Inflammatory macrophage treated with lipopolysaccharide for 4 hours (primary cell): ENCODE measurements at places on chromosomes 2 and 18.

- DNase-seq: no peak
Observed at GRCh38 chr18:56188529-56189275, 449.7 kb downstream of the TXNL1 start.

DNA sequence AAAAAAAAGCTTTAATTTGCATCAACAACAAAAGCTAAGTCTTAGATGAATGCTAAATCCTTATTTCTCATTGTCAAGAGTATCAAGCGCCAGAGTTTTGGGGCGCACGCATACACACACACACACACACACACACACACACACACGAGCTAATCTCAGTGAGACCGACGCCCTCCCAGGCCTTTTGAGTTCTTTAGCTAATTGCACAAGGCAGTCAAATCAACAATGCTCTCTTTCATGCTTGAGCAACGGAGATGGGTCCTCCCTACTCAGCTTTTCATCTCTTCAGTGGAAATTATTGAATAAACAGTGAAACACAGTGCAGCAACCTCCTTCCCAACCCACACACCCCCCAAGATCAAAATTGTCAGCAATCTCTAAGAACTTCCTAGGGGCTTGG lies 19.2 kb downstream of the GKN1 start:
- no peak for DNase-seq

DNA sequence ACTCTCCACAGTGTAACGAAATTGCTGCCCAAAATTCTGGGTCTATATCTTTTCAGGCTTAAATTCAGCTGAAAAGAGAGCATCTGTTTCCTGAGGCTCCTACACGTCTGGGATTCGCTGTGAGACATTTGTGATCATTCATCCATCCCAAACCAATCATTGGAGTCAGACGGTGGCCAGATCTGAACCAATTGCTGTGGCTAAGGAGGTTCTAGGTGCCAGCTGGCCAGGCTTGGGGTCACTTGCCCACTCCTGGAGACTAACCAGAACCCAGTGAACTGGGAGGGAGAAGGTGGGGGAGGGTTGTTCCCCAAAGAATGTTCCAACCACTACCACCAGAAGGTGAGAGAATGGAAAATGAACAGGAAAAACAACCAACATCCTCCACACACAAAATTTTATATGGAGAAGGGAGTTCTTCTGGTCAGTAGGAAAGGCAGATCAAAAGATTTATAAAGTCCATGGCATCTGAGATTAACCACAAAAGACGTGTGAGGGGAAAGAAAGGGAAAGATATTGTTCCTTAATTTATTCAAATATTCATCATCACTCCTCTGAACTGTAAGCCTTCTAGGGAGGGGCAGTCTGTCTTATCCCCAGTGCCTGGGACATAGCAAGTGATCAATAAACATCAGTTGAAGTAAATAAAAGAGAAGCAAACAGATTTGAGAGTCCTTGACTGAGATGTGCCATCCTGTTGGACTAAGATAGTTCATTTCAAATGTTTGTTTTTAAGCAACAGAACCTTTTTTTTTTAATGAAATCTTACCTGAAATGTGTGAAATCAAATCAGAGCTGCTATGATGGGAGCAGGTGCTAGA lies 3.0 kb upstream of the RTKN start:
- no peak for DNase-seq

DNA sequence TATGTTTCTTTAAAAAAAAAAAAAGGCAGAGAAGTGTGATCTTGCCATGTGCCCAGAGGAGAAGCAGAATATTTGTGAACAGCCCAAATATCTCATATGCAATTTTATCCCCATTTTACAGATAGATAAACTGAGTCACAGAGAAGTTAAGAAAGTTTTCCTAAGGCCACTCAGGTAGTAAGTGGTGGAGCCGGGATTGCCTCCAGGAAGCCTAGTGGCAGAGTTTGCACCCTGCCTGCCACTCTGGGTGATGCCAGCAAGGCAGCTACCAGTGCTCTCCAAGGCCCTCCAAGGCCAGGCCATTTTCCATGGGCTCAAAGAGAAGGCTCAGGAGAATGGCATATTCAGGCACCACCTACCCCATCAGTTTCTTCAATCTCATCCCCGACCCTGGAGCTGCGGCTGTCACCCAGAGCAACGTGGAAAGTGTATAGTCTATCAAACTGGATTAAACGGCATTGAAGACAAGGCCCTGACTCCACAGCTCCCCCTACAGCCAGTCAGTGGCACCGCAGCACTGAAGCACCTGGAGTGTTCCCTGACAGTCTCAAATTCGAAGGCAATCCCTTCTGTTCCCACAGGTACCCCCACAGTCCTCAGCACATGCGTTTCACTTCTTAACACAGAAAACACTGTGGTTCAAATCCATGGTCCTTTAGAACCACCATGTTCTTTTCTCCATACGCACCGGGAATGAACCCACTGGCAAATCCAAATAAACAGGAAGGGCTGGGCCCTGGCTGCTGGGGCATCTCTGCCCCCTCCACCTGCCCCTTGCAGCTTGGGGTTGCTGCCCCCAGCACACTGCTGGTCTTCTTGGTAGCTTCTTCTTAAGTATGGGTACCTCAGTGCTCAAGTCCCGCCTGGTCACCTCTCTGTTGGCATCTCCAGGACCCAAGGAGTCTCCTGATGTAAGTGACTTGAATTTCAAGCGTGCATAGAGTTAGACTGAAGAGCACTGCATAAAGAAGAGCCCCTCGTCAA lies 175.3 kb downstream of the INHBB start:
- peak; percentile 25 for DNase-seq

DNA sequence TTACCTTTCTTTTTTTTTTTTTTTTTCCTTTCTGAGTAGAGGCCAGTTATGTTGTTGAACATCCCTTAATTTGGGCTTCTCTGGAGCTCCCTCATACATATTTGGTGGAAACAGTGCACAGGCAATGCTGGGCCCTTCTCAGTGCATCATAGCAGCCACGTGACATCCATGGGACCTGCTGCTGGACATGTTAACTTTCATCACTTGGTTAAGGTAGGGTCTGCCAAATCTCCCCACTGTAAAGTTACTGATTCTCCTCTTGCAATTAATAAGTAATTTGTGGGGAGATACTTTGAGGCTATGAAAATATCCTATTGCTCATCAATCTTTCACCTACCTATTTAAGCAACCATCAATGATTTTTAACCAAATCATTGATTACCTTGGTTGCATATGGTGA lies 211.5 kb upstream of the LYPD1 start:
- no peak for DNase-seq

DNA sequence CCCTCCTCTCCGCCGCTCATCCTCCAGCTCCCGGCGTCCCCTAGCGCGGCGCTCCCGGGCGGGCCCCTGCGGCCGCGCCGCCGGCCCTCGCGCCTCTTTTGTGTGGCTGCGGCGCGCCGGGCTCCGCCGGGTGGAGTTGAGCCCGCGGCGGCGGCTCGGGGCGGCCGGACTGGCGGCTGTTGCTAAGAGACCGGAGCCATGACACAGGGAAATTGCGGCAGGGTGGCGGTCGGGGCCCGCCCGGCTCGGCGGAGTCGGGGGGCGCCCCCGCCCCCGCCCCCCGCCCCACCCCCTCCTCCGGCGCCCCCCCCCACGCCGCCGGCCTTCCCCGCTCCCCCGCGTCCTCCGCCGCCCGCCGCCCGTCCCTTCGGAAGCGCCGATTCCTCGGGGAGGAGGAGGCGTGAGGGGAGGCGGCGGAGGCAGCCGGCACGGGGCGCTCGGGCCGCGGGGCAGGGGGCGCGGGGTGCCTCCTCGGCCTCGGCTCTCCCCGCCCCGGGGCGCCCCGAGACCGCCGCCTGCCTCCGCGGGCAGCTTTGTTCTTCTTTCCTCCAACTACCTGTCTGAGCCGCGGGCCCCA lies at the start of gene TMEM200C:
TSS of gene TMEM200C (minus strand) at position 224 of the 577 bp plus-strand sequence. CDS start 3,459 bp downstream, outside the sequence.
- no peak for DNase-seq

- DNase-seq: peak; percentile 95
Observed at GRCh38 chr18:68840554-68841263, 42.8 kb downstream of the CCDC102B start.

DNA sequence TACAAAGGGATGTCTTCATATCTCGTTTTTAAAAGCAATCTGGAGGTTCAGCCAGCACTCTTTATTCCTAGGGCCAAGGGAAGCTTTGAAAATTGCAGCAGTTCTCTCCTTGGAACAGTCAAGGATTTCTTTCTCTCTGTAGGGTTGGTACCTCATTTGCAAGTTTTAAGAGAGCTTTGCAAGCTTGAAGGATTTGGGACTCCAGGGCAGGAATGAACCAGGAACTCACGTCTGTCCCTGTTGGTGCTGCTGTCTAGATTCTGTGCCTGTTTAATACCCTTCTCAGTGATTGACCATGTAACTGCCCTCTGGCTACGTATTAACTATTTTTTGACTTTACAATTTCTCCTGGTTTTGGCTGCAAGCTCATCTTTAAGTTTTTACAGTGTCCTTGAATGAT lies 262.5 kb upstream of the ST6GAL2 start:
- DNase-seq: no peak

GRCh38 chr18:58495634-58496033 lies 133.3 kb downstream of the ALPK2 start:
- no peak for DNase-seq

DNA sequence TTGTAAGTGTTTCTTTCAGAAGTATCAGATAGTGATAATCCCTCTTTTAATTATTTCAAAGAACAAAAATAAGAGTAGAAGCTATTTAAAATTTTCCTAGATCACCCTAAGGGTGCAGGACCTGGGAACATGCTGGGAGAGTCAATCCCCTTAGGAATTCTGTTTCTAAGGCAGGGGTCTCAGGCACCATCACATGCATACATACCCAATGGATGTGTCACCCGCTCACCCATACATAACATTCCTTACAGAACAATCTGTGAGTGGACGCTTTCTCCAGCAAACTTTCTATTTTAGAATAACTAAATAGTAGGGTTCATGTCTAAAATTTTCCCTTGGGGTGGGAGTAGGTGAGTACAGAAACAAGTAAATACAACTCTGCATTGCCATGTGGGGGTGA lies 8.4 kb downstream of the DSEL start:
- no peak for DNase-seq

- no peak for DNase-seq
Observed at GRCh38 chr18:11607906-11608305, 1.5 kb upstream of the SLC35G4 start.

DNA sequence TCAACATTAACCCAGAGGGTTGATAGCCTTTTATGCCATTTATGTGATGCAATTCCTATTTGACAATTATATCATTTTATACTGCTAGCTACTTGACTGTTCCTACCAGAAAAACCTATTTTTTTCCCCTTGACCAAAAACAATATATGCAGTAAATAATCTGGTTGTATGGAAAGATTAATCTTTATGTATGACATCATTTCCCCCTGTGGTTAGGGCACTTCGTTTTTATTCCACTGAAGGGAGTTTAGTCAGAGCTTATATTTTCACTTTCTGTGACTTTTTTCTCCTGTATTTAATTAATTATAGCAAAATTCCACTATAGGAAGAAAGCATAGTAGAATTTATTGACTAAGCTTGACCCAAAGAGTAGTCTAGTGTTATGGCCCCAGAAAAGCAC lies 107.6 kb downstream of the HAUS1 start:
- DNase-seq: peak; percentile 74

DNA sequence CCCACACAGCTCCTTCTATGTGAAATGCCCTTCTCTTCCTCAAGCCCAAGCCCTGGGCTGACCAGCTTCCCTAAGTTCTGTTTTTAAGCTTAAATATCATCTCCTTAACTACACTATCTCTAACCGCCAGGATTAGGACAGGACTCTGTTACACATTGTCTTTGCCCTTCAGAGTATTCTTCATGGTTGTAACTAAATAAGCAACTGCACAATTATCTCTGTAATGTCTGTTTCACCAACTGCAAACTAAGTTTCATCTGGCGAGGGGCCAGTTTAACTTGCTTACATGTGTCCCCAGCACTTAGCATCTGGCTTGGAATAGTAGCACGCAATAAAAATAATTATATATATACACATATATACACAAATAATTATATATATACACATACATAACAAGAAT lies 1.1 kb upstream of the ERMN start:
- DNase-seq: no peak

DNA sequence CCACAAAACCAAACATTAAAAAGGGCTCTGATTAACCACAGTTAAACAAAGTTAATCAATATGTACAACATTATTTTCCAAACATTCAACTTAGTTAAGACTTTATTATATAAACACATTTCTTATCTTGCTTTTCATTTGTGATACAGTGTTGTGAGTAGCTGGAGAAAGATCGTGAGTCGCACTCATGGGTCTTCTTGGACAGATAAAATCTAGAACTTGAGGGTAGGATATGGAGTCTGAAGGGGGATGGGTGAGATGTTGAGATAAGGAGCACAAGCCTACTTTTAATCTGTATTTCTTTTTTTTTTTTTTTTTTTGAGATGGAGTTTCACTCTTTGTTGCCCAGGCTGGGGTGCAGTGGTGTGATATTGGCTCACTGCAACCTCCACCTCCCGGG lies 22.6 kb upstream of the TMEM214 start:
- no peak for DNase-seq

- DNase-seq: no peak
Observed at GRCh38 chr2:119109866-119110265, 48.7 kb downstream of the C1QL2 start.

DNA sequence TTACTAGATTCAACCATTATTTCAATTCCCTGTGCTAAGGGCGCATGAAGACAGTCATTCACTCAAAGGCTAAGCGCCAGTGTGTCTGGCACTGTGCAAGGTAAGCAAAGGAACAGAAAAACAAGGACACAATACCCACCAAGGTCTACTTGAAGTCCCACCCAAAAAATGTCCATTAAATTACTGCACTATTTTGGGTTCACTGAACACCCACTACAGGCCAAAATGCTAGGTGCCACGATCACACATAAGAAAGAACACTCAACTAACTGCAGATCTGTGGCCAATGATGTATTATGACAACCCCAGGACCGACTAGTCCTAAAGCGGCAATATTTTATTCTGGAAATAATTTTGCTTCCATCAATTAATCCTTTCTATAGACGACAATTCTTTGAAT lies 1.8 kb downstream of the TMEM131 start:
- no peak for DNase-seq

DNA sequence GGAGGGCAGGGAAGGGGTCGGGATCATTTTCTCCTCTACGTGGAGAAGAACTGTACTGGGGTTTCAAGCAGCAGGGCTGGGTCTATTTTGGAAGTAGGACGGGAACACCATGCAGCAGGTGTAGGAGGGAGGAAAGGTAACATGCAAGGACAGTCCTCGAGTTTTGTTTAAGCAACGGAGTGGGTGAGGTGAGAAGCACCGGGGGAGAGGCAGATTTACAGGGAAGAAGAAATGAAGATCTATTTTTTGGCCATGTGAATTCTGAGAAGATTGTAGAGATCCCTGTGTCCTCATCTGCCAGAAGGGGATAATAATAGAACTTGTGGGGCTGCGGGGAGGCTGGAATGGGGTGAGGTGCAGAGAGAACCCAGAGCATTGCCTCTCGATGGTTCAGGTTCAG lies 85.6 kb downstream of the INPP5D start:
- no peak for DNase-seq

- no peak for DNase-seq
Observed at GRCh38 chr2:241996100-241996499, 126.6 kb downstream of the RTP5 start.
